NCI-H1048 (cell line): ENCODE measurements at places on chromosomes 5 and 9.
A peak's percentile ranks its signal among the peaks of the same experiment; 100 is the strongest.

- no peak for DNase-seq
Measured at GRCh38 chr5:179204572-179204971, 140.7 kb downstream of the ADAMTS2 start.

DNA sequence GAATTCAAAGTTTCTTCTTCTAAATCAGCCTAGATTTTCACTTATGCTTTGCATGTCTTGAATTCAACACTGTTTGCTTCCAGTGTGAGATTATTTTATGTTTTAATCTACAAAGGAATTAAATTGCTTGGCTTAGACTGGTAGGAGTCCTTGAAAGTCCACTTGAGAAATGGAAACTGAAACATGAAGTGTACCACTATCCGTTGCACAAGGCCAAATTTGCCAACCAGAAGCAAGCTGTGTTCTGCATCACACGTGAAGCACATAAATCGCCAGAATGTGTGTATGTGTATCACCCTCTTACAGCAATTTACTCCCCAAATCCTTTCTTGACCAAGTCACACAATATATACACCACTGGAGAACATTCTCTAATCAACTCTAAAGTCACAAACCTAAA, 10.3 kb downstream of the SEMA6A start:
- DNase-seq, result no peak

- no peak for DNase-seq
Measured at GRCh38 chr9:33294670-33295432, 4.5 kb downstream of the NFX1 start.

- DNase-seq, result no peak
Measured at GRCh38 chr5:40446910-40447309, 232.8 kb upstream of the PTGER4 start.

DNA sequence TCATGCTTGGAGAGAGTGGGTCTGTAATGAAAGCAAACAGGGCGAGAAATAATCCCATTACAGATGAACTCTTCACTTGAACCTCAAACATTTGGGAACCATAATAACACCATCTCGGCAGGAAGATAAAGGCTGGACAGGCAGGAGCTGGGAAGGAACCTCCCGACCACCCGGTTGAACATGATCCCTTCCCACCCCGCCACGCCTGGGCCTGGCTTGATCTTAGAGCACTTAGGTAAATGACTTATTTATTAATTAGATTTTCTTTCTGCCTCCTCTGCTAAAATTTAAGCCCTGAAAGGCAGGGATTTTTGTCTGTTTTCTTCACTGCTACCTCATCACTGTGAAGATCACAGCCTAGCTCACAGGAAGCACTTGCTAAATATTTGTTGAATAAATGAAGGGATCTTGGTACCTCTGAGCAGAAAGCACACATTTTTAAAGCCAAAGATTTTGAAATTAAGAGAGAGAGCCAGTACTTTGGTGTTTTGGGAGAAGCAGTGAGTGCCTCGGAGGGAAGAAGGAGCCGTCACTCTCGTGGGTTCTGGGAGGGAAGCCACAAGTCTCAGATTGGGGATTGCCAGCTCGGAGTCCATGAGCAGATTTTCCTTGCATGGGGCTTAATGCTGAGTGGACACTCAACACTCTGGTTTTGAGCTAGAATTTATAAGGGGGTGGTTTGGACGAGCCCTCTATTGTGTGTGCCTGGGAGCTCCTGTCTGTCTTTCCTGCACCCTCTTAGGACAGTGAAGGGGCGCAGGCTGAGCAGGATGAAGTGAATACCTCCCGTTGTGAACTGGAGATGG, 133.3 kb downstream of the MACROH2A1 start:
- no peak for DNase-seq

DNA sequence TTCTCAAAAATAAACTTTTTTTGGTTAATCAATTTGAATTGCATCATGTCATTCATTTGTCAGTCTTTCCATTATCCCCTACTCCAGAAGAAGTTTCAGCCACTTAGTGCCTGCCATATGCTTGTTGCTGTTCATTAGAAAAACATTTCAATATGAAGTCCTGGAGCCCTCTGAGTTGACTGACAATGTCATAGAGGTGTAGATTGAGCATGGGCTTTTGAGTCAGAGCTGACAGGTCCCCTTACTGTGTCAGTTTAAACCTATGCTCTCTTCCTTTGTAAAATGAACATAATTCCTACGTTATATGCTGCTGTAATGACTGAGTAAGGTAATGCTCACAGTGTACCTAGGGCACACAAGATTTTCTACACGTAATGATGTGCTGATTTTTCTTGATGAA, 114.0 kb downstream of the CTNND2 start:
- DNase-seq, result no peak

- no peak for DNase-seq
Measured at GRCh38 chr9:86594724-86595123, 240.5 kb upstream of the TUT7 start.

GRCh38 chr9:91840469-91840868, 109.6 kb downstream of the ROR2 start:
- no peak for DNase-seq

DNA sequence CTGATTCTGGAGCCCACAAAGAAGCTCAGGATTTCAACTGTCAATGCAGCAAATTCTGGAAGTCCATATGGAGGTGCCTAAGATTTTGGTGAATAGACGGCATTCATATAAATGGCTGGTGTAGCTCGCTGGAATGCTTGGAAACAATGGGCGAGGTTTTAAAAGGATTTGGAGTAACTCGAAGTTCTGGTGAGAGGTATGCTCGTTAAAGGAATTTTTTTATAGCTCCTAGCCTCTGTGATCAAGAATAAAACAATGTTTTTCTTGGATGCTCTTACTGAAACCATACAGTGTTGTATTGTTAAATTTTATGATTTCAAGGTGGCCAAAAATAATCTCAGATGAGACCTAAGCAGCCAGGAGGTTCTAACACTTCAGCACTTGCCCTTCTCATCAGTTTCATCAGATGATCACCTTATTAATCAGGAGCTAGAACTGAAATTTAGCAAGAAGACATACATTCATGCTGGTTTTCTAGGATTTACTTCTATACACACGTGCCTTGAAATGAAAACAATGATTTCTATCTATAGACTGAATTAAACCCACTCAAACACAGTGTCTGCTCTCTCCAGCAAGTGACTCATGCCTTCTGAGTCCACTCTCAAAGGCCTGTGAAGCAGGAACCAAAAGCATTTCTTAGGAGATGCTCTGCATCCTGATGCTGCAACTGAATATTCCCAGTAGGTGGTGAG, 79.2 kb downstream of the OTULIN start:
- DNase-seq, result no peak

GRCh38 chr5:173786286-173787187, 101.6 kb upstream of the CPEB4 start:
- DNase-seq, result no peak

GRCh38 chr5:84411832-84412605, 27.3 kb upstream of the EDIL3 start:
- DNase-seq, result no peak

GRCh38 chr9:81814794-81815464, 113.3 kb upstream of the SPATA31D4 start:
- DNase-seq, result peak; percentile 18

DNA sequence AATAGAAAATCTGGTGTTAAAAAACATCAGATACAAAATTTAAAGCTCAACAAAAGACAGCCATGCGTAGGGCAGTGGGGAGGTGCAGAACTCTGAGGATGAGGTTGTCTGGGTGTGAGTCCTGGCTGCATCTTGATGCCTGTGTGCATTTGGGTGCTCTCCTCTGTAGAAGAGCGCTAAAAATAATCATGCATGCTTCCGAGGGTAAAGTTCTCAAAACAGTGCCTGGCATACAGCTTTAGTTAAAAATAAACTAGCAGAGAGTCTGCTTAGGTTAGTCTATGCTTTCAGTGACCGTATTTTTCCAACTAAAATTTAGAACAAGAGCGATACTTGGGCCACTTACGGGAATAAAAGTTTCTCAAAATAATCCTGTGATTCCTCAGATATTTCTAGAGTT, 55.5 kb upstream of the SPATA31C2 start:
- no peak for DNase-seq

- DNase-seq, result no peak
Measured at GRCh38 chr5:158414333-158414762, 555.4 kb upstream of the CLINT1 start.

GRCh38 chr5:142845954-142846398, 75.8 kb downstream of the ARHGAP26 start:
- DNase-seq, result no peak

DNA sequence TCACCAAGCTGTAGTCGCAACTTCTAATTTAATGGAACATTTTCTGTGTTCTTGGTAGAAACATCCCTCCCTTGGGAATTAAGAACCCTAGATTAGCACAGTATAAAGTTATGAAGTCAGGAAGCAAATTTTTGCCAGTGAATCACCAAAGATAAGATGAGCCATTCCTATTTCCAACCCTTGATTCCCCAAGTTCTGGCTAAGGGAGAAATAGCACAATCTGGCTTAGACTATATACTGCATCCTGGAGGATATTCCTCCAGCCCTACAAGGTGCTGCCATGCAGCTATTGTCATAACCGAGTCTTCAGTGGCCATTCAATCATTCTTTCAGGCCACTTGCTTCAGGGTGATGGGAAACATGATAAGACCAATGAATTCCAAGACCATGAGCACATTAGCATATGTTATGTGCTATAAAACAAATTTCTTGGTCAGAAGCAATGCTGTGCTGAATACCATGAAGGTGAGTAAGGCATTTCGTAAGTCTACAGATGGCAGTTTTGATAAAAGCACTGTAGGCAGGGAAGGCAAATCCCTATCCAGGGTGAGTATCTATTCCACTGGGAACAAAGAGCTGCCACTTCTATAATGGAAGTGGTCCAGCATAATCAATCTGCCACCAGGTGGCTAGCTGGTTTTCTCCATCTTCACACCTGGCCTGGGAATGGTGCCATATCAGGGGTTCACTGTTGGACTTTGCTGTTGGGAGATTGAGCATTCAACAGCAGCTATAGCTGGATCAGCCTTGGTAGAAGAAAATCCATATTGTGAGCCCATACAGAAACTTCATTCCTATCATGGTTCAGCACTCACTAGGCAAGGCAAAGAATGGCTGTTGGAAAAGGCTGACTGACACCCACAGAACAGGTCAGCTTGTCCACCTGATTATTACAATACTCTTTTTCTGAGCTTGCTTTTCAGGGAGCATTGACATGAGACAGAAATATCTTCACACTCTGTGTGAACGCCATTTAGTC, 19.6 kb upstream of the ARL15 start:
- DNase-seq, result no peak

- no peak for DNase-seq
Measured at GRCh38 chr9:14389146-14389545, 75.2 kb upstream of the NFIB start.

GRCh38 chr5:122099060-122099790, 21.2 kb upstream of the LOX start:
- DNase-seq, result no peak

DNA sequence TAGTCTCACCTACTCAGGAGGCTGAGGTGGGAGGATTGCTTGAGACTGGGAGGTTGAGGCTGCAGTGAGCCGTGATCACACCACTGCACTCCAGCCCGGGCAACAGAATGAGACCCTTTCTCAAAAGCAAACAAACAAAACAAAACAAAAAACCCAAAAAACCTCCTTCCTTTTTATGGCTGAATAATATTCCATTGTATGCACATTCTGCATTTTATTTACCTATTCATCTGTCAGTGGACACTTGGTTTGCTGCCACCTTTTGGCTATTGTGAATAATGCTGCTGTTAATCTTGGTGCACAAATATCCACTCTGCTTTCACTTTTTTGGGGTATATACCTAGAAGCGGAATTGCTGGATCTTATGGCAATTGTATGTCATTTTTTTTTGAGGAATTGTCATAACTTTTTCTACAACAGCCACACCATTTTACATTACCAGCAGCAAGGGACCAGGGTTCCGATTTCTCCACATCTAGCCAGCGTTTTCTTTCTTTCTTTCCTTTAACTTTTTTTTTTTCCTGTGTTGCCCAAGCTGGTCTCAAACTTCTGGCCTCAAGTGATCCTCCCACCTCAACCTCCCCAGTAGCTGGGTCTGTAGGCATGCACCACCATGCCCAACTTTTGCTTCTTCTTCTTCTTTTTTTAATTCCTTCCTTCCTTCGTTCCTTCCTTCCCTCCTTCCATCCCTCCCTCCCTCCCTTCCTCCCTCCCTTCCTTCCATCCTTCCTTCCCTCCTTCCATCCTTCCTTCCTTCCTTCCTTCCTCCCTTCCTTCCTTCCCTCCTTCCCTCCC, 30.6 kb downstream of the NKX2-5 start:
- no peak for DNase-seq
